ENCODE measurements at places on chromosomes 1 and 21.

- DNase-seq, result no peak
Measured at GRCh38 chr1:65025794-65026193, 59.4 kb upstream of the JAK1 start.

DNA sequence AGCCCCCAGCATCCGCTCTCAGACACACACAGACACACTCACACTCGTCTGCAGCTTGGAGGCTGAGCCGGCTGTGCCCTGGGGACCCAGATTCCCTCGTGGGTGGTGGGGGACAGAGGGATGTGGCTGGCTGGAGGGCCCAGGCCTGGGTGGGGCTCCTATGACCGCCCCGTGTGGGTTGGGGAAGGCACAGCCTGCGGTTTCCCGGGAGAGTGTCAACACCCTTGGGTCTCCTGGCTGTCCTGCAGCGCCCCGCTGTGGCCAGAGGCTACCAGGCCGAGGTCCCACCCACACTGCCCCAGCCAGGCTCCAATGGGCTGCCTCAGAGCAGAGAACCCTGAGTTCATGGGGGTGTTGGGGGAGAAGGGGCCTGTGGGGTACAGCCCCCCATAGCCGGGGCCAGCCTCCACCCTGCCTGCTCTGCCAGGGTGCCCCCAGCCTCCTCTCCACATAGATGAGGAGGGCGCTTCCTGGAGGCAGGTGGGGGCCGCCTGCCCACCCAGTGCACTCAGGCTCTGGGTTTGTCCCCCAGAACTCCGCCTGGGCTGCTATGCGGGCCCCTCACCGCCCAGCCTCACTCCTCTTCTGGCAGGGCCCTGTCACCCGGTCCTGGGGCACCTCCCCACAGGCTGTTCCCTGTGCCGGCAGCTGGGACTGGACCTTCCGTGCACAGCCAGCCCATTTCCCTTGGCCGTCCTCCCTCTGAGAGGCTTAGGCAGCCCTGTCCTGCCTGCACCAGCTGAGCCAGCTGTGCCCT lies at the start of gene TTC34:
Gene TTC34, minus strand, starts transcription at position 159 of the 757 bp plus-strand sequence. CDS start 866 bp downstream, outside the sequence.
- DNase-seq, result peak; percentile 9

- no peak for DNase-seq
Measured at GRCh38 chr1:21352586-21352985, 62.3 kb upstream of the ECE1 start.

- no peak for DNase-seq
Measured at GRCh38 chr1:155242805-155243358, 12.4 kb downstream of the ENTREP3 start.

- no peak for DNase-seq
Measured at GRCh38 chr21:21188513-21189195, 190.4 kb downstream of the NCAM2 start.

GRCh38 chr1:10495952-10496351 lies 21.2 kb downstream of the PEX14 start:
- no peak for DNase-seq

- DNase-seq, result no peak
Measured at GRCh38 chr21:15809818-15810217, 80.0 kb downstream of the USP25 start.

DNA sequence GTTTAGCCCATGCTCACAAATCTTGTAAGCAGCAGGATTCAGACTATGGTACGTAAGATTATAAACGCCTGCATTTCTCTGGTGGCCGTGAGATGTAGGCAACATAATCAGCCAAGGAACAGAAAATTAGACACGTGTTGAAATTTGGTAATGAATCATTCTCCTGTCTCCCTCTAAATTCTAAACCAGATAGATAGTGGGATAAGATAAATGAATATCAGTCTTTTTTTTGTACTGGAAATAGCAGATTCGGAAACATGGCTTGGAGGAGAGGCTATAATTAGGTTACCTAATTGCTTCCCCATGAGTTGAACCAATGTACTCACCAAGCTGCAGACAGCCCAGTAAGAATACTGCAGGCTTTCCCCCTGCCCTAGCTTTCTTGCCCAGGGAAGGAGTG lies 172.3 kb downstream of the TGFB2 start:
- DNase-seq, result no peak

GRCh38 chr1:116943438-116943837 lies 33.7 kb downstream of the PTGFRN start:
- no peak for DNase-seq

GRCh38 chr1:206003854-206004800 lies 932 bp upstream of the RAB7B start:
- DNase-seq, result no peak

- no peak for DNase-seq
Measured at GRCh38 chr1:173191011-173191705, 16.0 kb downstream of the TNFSF4 start.

DNA sequence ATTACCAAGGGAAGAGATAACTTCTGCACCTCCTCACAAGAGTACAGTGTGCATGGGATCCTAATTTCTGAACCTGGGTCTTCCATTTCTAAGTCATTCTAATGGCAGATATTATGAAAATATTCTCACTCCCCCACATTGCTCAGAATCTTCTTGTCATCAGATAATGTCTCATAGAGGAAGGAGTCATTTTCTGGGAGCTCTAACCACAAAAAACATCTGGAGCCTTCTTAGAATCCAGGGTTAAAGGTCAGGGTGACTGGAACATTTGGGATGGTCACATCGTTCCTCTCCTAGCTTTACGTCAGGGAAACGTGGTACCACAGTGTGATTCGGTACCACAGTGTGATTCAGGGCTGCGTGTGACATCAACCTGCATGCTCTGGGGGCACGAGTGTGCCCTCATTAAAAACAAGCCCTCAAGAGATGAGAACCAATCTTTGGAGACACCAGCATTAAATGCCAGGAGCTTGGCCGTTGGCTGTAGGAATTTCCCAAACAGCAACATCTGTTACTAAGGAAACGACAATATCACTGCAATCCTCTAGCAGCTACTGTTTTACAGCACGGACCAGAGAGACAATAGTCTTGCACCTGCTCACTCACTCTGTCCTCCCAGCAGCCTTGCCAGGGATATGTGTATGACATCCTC lies 179.1 kb downstream of the PSMG1 start:
- DNase-seq, result no peak

DNA sequence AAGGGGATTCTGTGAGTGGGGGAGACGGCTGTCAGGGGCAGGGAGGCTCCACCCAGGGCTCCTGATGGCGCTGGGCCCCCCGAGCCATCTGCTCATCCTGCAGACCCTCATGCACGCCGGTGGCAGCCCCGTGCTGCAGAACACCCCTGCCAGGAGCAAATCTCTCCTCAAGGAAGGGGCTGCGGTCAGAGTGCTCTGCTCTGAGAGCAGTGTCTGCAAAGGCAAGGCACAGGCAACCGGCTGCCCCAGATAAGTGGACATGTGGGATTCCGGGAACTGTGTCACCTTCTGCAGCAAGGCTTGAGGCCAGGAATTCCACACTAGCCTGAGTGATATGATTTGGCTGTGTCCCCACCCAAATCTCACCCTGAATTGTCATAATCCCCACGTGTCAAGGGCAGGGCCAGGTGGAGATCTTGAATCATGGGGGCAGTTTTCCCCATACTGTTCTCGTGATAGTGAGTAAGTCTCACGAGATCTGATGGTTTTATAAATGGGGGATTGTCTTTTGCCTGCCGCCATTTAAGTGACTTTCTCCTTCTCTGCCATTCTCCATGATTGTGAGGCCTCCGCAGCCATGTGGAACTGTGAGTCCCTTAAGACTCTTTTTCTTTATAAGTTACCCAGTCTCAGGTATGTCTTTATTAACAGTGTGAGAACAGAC lies 101.0 kb downstream of the PDE9A start:
- DNase-seq, result no peak

DNA sequence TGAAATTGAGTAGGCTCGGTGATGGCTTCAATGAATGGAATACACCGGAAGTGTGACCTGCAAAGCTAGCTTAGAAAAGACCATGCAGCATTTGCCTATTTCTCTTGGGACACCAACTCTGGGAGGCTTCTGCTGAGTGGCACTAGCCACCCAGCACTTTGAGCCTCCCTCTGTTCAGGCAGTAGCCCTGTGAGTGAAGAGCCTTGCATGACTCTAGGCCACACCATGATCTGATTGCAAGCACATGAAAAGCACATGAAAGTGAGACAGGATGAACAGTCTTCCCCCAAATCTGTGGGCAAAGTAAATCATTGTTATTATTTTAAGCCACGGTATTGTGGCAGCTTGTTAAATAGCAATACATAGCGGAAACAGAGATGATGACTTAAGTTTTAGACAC lies 2.8 kb downstream of the CD48 start:
- no peak for DNase-seq

- no peak for DNase-seq
Measured at GRCh38 chr1:228989176-228989575, 253.9 kb downstream of the RHOU start.

- DNase-seq, result no peak
Measured at GRCh38 chr1:32746130-32746529, 43.6 kb upstream of the SYNC start.

DNA sequence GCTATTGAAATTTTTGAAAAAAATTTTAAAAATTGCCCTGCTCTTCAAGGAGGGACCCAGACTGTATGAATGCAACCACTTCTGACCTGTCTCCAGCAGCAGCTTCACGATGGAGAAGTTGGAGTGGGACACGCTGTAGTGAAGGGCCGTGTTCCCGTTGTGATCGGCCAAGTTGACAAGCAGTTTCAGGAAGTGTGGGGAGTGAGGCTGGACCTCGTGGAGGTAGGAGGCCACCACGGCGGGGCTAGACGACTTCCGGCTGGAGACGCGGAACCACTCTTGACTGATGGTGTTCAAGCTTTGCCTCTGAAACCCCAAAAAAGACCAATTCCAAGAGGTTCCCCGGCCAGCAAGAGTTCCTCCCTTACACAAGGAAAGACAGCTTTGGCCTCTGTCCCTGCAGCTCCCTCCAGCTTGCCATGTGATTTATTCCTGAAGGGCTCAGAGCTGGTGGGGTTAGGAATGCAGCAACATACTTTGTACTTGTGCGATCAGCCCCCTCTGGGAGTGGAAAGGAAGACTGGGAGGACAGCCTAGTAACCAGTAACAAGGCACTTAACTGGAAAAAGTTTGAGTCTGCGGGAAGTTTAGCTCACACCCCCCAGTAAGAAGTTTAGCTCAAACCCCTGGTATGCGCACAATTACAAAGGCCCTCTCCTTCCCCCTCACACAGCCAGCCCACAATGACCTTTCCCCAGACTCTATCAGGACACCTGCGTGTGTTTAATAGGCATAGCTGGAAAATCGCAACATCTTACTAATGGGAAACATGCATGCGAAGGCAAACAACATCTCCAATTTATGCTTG lies 56.0 kb downstream of the KANK4 start:
- DNase-seq, result no peak

- DNase-seq, result no peak
Measured at GRCh38 chr1:192550922-192551534, 24.5 kb upstream of the RGS1 start.

- DNase-seq, result peak; percentile 10
Measured at GRCh38 chr1:155591770-155592169, 18.2 kb upstream of the MSTO1 start.

GRCh38 chr1:154833209-154833608 lies 36.9 kb downstream of the KCNN3 start:
- DNase-seq, result no peak

- DNase-seq, result no peak
Measured at GRCh38 chr1:236175642-236176336, 33.5 kb downstream of the GPR137B start.
